Right hindlimb (tissue), 1 donor: ENCODE measurements at places on chromosomes 5 and 9.

- DNase-seq: no peak
These were observed 87.8 kb downstream of the RXRA start for GRCh38 chr9:134413890-134414623.

DNA sequence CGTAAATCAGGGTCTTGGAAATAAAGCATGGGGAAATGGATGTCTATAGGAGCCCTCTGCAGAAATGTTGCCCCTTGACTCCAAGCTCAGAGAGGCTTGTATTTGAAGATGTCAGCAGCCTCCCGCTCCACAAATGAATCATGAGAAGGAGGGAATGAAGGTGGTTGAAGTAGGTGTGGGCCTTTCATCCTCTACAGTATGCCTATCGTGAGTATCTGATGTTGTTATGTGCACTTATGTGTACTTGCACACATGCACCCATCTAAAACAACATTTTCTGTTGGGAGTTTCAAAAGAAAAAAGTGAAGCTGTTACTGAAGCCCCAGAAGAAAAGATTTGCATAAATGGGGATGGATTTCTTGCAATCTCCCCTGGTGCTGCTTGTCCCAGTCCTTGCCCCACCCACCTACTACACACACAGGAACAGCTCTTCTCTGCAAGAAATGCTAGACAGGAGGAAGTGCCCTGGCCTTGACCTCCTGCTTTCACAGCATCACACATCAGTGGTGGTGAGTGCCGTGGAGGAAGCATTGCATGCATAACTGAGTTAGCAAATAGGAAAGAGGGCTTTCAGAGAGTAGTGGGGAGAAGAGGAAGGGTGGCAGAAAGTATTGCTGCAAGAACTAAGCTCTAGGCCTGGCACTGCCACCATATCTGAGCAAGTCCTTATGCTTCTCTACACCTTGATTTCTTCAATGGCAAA is 156.1 kb downstream of the SNX18 start:
- peak; percentile 44 for DNase-seq

DNA sequence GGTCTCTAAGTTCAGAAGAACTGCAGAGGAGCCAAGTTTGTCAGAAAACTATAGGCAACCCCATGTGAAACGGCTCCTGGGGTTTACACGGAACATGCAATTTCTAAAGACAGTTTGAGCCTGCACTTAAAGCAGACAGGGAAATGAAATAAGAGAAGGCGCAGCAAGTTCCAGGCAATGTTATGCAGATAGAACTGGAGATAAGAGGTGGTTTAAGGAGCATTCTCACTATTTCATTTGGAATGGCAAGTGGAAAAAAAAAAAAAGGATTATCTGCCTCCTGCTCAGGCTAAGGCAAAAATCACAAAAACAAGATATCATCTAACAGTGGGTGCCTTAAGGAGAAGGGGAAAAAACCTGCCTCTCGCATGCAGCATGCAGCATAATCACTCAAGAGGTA is 2252.4 kb downstream of the MAT2B start:
- DNase-seq: no peak

GRCh38 chr9:9045072-9045471 is 1245.5 kb upstream of the DMAC1 start:
- DNase-seq: no peak

DNA sequence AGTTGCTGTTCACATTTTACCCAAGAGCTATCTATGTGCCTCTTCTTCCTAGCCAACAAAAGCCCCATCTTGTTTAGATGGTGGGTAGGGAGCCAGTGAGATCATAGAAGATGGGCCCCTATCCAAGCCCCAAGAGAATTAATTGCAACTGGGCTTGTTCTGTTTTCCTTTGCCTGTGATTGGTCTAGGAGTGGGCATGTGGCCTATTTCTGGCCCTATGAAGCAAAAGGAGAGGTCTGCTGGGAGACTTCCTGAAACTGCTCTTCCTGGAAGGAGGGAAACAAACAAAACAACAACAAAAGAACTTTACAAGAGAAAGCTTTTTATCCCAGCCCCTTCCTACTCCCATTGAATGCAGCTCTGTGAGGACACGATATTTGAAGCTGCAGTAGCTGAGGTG is 32.5 kb upstream of the ALDOB start:
- no peak for DNase-seq

DNA sequence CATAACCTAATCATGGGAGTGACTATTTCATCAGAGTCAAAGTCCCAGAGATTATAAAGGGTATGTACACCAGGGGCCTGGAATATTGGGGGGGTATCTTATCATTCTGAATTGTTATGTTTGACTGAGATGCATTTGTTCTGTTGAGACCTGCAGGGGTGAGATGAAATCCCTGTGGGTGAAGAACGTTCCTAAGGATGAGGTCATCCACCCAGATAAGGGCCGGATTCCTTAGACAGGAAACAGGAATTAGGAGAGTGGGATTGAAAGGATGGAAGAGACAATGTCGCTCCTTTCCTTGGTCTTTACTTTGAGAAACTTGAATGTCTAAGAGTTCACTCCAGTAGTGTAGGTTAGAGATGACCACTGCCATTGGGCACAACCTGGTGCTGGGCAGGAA is 54.7 kb downstream of the GAS1 start:
- no peak for DNase-seq

- DNase-seq: no peak
These were observed 536.5 kb upstream of the GRIA1 start for GRCh38 chr5:152953788-152954483.

DNA sequence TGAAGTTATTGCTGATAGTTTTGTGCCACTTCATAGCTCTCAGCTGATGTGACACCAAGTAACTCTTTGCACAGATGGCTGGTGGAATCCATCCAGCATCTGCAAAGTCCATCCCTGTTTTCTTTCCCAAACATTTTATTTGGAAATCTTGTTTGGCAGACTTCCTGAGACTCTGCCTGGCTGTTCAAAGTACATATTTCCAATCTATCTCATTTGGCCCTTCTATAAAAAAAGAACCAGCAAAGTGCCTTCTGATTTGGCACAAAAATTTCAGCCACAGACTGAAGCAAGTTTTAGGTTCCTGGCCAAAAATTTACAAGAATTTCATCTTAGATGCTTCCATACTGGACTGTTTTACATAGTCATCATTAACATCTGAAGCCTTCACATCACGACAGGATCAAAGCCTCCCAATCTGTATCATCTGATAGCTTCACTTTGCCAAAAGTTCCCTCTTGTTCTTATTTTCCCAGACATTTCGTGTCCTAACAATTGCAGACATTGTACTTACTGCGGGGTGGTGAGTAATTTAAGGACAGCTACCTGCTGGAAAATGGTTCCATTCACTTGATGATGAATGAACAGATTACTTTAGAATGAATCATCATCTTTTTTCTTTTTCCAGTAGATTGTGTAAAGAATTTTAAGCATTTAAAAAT is 377.3 kb downstream of the KIAA0825 start:
- DNase-seq: peak; percentile 35

DNA sequence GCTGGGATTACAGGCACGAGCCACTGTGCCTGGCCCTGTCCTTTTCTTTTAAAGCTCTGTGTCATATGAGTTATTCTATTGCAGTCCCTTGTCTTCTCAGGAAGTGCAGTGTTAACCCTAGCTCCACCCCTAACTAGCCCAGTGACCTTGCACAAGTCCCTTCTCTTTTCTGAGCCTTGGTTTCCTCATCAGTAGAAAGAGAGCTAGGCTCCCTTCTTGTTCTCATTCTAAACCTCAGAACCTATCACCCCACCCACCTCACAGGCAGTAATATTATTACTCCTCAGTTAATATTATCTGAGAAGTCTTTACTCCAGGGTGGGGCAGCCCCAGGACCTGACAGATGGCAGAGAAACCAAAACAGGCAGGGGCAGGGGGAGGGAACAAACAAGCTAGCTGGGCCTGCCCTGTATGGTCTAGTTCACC is 7.2 kb downstream of the CYFIP2 start:
- DNase-seq: no peak

DNA sequence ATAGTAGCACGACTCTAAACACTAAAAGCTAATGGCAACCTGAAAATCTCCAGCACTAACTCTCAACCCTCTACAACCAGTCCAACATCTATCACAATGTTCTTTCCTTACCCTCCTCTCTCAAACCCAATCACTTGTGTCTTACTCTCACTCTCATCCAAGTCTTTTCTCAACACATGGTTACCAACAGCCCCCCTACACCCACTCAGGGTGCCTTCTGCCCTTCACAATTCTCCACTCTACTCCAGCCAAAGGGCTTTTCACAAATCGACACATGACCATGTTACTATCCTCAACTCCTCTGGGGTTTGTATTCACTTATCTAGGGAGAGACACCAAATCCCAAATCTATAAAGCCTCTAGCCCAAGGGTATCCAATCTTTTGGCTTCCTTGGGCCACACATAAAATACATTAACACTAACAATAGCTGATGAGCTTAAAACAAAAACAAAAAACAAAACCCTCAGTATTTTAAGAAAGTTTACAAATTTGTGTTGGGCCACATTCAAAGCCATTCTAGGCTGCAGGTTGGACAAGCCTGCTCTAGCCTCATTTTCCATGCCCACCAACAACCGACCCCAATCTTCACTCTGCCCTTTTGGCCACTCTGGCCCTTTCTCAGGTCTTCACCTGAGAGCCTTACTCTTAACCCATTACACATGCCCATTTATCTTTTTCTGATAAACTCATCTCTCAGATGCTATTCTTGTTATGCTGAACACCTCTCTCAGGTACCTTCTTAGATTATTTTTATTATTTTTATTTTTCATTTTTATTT is 11.7 kb downstream of the HSPA9 start:
- no peak for DNase-seq

DNA sequence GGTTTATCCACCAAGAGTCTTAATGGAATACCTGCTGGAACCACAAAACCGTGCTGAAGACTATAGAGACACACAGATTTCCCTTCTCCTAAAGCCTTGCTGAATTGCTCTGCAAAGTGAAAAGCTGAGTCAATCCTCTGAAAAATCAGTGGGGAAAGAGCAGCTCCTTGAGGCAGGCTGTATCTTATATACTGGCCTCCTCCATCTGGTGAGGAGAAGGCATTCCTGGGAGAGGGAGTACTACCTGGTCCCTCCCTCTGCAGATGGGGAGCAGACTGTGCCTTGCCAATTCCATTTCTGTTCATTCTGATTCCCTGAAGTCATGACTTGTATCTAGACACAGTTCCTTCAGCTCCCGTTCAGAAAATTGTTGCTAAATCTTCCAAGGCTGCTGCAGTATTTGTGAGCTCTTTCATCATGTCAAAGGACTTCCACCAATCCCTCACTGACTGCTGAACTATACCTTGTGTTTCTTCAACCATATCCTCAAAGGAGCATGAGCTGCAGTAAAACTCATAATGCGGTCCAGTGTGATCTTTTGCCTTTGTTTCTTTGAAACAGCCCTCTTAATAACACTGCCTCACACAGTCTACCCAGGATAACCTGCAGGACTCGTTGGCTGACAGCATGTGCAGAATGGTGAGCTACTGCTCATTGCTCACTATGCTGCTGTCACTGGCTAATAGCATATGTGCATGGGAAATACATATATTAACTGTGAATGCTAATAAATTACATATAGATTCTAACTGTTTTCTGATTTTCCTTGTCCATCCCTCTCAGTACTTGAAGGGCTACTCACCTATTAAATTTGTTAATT is 84.5 kb downstream of the FOXD1 start:
- DNase-seq: no peak

DNA sequence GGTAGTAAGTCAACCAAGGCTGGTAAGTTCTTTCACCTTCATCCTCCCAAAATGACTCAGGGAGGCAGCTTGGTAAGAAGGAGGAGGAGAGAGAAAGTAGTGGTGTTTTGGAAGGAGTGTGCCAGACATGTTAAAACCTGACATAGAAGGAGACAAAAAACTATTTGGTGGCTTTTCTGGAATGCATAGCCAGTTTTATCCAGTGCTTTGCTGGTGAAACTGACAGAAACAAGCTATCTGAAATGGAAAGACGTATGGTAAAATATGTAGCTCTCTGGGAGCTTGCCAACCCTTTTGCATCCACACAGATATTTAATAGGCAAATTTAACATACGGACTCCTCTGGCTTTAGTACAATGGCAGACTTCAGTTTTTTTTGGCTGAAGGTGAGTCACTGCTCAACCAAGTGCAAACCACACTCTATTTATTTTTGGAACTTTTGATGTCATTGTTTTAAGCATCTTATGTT is 45.4 kb downstream of the RAB14 start:
- no peak for DNase-seq

DNA sequence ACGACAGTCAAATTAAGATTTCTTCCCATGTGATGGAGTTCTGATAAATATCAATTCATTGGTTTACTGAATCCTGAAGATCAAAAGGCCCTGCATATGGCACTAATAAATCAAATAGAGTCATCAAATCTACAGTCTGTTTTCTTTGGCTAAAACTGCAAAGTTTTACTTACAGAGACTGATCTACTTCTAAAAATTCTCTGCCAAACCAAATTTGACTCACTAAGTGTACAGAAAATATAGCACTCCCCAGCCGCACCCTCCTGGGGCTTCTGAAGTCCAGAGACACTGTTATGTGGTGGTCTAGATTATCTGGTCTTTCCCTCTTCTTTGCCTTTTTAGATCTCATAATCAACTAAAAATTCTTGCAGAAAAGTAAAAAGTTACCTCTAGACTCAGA is 237.7 kb downstream of the MLLT3 start:
- DNase-seq: no peak

GRCh38 chr9:126033956-126034355 is 286.8 kb downstream of the PBX3 start:
- no peak for DNase-seq

GRCh38 chr5:126383776-126384175 is 39.4 kb upstream of the GRAMD2B start:
- no peak for DNase-seq

- DNase-seq: peak; percentile 54
These were observed 49.0 kb upstream of the DPYSL3 start for GRCh38 chr5:147558826-147559225.

DNA sequence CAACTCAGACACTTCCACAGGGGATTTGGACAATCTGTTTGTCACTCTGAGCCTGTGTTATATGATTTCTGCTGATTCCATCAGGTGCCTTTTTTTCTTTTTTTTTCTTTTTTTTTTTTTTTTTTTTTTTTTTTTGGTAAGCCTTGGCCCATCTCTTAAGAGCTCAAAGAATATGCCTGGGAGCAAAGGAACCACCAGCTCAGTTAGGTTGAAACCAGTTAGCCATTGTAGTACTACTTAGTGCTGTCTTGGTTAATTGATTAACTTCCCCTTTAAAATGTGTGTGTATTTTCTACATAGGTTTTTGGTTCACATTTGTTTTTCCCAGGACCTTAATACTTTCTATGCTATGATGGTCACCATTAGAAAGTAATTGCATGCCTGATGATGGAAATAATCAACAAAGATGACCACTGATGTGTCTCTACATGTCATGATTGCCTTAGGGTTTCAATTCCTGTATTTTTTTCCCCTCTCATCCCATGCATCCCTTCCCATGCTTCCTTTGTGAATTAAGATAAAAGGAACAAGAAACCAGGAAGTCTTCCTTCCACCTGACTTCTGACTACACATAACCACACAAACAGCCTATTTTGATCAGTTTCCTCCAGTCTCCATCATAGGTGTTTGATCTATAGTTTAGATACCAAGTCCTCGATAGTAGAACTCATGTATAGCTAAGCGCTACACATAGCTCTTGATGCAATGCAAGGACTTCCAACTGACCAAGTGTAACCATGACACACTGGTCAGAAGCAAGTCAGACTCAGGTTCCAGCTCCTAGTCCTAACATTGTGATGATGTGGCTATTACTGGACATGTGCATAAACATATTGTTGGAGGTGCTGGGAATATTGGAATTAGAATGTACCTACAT is 306.1 kb downstream of the EFNA5 start:
- no peak for DNase-seq

GRCh38 chr9:16866587-16866986 is 3.9 kb downstream of the BNC2 start:
- DNase-seq: no peak
